ENCODE measurements at places on chromosomes 6 and 20.
A peak's percentile ranks its signal among the peaks of the same experiment; 100 is the strongest.

GRCh38 chr20:46255440-46256104 is 52.7 kb downstream of the CDH22 start:
- peak; percentile 45 for DNase-seq

- DNase-seq: peak; percentile 65
These were observed 54.7 kb downstream of the TRAM2 start for GRCh38 chr6:52522151-52522626.

- no peak for DNase-seq
These were observed 108.1 kb upstream of the DUSP22 start for GRCh38 chr6:184161-184700.

DNA sequence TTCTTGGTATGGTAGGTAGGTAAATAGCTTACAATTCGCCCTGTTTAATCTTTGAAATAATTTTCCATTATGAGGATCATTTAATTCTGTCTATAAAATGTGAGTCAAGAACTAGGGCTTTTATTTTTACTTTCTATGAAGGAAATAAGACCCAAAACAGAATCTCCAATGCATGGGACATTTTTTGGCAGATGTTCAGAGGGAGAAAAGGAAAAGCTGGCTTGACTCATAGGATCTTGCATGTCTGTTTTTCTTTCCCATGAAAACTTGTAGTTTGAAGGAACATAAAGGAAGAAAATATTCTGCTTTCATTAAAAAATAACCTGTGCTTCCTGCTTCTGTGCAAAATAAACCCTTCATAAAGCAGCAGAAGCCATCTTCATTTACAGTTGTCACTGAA is 143.1 kb upstream of the INSM1 start:
- DNase-seq: no peak

DNA sequence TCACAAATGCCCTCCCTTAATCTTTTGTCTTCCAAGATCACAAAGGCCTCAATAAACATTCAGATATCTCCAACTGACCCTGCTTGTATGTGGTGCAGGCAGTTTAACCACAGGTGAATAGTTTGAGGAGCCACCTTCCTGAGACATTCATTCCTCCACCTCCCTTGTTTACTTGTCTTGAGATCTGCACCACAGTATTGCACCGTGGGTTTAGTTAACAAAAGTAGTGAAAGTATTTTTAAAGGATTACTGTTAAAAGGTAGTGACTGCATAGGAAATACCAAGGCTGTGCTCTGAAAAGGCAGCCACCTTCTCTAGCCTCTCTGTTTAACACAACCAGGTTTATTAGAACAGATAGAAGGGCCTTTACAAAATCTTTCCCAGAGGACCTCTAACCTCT is 46.5 kb downstream of the SESN1 start:
- no peak for DNase-seq

DNA sequence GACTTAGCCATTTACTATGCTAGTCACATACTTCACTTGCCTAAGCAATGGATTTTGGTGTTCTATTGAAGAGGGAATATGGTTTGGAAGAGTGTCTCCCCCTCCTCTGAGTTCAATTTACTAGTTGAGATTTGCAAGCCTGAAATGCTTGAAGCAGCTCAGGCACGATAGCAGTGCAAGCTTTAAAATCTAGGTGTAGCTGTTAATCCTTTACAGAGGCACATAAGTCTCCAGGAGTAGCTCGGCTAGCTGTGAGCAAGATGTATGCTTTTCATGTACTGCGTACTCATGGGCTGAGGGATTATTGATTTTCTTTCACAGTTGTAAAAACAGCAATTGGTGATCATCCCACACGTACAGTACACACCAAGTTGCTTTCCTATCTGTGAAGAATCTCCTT is 726 bp downstream of the FLRT3 start:
- DNase-seq: no peak

DNA sequence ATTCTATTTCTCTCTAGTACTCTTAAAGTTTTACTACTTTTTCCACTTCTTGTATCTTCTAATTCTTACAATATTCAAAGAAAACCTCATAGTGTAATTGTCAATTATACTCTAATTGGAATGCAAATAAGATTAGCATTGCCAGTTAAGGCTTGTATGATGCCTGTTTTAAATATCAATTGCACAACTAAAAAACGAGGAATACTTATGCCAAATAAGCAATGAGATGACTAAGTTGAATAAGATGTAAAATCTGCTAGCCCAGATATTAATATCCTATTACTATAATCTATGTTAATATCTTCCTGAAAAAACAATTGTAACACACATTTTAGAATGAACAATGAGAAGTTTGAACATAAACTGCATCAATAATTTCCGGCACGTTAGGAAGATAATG is 13.3 kb upstream of the AKAP7 start:
- no peak for DNase-seq

DNA sequence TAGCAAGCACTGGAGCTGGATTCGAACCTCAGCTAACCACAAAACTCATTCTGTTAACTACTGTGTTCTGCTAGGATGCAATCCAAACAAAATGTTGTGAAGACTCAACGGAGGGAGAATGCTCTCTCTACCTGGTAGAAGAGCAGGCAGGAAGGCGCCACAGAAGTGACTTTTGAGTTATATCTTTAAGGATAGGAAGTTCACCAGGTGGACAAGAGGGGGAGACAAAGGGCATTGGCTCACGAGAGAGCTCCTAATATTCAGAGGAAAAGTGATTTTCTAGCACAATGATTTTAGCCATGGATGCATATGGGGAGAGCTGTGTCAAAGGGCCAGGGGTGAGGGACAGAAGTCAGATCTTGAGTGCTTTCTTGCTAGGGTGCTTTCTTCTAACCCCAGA is 108.4 kb upstream of the MAFB start:
- no peak for DNase-seq

DNA sequence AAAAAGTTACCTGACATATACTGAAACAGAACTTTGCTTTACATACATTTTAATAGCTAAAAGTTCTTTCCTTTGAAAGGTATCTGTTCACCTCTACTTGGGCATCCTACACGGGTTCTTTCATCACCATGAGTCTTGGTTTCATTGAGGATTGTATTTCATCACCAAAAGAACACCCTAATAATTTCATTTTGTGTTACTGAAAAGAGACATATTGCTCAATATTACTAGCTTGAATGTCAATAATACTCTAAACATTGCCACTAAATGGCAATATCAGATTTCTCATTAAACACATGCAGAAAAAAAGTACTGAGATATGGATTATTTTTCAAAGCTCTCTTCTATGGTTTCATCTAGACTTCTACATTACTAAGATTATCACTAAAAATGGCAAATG is 30.8 kb downstream of the MAN1A1 start:
- DNase-seq: no peak

DNA sequence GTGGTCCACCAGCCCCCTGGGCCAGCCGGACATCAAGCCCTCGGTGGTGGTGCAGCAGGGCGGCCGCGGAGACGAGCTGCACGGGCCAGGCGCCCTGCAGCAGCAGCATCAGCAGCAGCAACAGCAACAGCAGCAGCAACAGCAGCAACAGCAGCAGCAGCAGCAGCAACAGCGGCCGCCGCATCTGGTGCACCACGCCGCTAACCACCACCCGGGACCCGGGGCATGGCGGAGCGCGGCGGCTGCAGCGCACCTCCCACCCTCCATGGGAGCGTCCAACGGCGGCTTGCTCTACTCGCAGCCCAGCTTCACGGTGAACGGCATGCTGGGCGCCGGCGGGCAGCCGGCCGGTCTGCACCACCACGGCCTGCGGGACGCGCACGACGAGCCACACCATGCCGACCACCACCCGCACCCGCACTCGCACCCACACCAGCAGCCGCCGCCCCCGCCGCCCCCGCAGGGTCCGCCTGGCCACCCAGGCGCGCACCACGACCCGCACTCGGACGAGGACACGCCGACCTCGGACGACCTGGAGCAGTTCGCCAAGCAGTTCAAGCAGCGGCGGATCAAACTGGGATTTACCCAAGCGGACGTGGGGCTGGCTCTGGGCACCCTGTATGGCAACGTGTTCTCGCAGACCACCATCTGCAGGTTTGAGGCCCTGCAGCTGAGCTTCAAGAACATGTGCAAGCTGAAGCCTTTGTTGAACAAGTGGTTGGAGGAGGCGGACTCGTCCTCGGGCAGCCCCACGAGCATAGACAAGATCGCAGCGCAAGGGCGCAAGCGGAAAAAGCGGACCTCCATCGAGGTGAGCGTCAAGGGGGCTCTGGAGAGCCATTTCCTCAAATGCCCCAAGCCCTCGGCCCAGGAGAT is 1.0 kb downstream of the POU3F2 start:
- no peak for DNase-seq

- DNase-seq: no peak
These were observed 19.3 kb downstream of the TOP1 start for GRCh38 chr20:41047975-41048305.

DNA sequence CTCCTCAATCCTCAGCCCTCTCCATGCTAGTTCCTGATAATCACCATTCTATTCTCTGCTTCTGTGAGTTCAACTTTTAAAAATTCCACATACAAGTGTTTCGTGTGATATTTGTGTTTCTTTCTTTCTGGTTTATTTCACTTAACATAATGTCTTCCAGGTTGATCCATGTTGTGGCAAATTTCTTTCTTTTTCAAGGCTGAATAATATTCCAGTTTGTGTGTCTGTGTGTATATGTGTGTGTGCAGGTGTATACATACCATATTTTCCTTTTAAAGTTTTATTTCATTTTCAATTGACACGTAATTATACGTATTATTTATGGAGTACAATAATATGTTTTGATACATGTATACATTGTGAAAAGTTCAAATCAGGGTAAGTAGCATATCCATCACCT is 19.8 kb upstream of the SF3B5 start:
- DNase-seq: no peak

GRCh38 chr6:137724495-137725211 is 142.4 kb upstream of the TNFAIP3 start:
- DNase-seq: no peak

DNA sequence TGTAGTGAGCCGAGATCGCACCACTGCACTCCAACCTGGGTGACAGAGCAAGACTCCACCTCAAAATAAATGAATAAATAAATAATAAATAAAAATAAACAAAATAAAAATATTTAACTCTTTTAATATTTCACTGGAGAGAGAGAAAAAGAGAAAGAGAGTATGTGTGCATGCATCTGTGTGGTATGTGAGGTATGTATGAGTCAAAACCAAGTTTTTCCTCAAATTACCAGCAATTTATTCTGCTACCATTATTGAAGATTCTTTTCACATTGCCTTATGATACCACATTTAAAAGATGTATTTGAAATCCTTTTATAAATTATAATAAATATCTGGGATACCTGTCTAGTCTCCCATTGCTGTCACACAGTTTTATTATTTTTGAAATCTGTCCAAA is 122.1 kb downstream of the CD164 start:
- no peak for DNase-seq

DNA sequence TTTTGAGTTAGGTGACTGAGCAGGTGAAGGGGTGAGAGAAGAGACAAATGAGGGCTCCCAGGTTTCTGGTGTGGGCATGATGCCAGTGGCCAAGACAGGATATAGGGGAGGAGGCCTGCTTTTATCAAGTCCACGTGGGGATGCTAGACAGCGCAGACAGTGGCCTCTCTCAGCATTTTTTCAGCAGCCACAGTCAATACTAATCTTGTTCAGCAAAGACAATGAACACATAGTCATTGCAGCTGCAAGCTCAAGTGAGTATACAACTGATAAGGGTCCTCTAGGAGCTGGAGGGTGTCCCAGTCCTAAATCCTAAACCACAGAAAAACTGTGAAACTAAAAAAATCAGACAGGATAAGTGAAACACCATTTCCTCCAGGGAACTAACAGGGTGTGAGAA is 48.6 kb downstream of the UQCC1 start:
- DNase-seq: no peak

GRCh38 chr6:98601716-98602115 is 232.7 kb upstream of the POU3F2 start:
- no peak for DNase-seq

- no peak for DNase-seq
These were observed 141.2 kb downstream of the FAM83B start for GRCh38 chr6:54987633-54988290.

GRCh38 chr6:43608310-43608763 is 20.7 kb downstream of the GTPBP2 start:
- peak; percentile 68 for DNase-seq

DNA sequence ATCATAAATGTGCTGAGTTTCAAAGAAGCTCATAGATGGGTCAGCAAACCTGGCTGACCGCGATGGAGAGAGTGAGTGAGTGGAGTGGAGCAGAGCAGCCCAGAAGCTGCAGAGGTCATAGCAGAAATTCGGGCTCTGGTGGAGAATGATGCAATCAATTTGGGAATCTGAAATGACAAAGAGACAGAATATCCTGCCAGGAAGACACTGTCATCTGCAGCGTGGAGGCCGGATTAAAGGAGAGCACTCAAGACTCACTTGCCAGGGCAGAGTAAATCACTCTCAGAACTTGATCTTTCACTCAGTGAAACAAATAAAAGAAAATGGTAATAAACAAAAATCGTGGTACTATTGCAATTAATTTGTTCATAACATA is 109.6 kb upstream of the RREB1 start:
- DNase-seq: no peak

DNA sequence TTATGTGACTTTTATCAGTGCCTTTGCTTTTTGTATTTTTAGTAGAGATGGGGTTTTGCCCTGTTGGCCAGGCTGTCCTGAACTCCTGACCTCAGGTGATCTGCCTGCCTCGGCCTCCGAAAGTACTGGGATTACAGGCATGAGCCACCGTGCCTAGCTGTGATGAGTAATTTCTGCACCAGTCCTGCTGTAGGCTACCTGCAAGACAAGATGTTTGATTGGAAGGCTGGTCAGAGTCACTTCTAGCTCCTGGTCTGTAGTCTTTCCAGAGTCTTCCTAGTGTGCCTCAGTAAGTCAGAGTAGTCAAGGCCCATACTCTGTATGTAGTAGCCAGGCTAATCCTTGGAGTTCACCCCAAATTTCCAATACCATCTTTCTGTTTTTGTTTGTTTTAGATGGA is 8.9 kb downstream of the TIAM2 start:
- DNase-seq: no peak

GRCh38 chr6:35096129-35096862 is 44.8 kb downstream of the TCP11 start:
- DNase-seq: no peak

DNA sequence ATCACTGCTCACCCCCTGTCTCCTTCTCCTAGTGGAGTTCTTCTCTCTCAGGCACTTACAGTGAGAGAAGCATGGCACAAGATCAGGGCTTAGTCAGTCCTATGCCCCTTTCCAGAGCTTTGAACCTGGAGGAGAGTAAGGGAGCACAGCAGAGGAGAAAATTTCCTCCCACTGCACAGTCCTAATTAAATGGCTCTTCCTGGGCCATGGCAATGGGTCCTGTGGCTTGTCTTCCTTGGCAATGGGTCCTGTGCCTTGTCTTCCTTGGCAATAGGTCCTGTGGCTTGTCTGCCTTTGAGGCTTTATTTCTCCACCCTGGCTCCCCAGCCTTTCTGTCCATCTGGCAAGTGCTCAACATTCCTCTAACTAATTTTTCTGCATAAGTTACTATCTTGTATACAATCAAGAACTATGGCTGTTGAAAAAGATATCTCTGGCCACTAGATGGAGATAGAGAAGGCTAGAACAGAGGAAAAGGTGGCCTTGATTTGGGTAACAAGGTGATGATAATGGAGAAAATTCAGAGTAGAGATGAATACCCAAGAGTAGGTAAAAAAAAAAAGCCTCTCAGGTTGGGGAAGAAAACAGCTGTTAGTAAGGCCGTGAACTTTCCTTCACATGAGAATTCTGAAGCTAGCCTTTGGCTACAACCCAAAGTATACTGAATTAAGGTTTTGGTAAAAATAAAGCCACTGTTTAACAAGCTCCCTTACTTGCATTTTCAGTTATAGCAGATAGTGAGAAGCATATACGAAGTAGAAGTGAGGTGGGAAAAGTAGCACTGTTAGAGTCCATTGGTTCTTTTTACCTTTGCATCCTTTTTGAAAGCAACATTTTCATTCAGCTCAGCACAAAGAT is 504.9 kb downstream of the DOK5 start:
- no peak for DNase-seq

Measured in uterus (tissue), 4 donors.